ENCODE measurements at places on chromosomes 4 and X.

DNA sequence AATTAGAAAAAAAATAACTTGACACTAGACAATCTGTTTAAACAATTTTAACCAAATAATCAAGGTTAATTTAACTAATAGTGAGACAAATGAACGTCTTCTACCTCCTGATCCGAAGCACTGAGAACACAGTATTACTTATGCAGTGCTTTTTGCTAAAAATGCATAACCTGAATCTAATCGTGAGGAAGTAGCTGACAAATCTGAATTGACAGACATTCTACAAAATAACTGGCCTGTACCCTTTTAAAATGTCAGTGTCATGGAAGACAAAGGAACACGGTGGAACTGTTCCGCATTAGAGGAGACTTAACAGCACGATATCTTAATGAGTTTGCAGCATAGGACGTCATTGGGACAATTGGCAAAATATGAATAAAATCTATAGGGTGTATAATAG is 631.2 kb upstream of the ZFP42 start:
- no peak for DNase-seq

DNA sequence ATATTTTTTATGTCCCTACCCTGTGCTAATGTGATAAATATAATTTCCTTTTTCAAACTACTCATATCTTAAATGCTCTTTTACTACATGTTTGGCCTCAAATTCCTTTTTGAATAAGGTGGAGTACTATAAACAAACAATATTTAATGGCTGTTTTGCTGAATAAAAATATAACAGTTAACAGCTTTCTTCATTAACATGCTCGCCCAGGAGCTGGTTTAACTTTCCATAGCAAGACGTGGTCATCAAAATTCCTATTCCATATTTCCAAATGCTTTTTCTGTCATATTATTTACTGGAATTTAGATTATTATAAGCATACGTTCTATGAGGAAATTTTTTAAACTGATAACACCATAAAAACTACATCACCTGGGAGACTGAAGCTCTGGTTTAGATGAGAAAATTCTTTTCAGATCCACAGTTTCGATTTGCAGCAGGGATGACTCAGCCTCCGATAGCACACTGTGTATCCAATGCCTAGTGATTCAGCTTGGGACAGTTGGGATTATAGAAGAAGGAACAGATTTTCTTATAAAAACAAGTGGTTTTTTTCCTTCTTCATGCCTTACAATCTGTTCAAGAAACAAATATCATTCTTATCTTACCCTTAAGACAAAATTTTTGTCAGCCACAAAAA is 129.1 kb downstream of the FBXO8 start:
- DNase-seq: no peak

- DNase-seq: no peak
Measured at GRCh38 chr4:81272671-81273070, 57.6 kb upstream of the PRKG2 start.

DNA sequence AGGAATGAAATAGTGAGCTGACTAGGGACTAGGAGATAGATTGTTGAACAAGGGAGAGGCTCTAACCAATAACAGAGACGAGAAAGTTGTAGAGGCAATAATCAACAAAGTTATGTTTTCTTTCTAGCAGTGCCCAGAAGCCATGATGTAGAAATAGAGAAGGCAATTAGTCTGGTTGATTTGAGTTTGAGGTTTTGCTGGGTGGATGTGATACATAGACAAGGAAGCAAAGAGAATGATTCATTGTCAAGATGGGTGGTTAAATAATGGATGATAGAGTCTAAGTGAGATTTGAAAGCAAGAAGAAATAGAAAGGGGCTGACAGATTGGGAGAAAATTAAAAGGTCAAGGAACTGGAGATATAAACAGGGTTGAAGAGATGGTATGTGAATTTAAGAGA is 11.2 kb downstream of the RBM41 start:
- DNase-seq: no peak

GRCh38 chr4:2101346-2102044 is 42.4 kb downstream of the NAT8L start:
- DNase-seq: peak; percentile 85

- DNase-seq: peak; percentile 59
Measured at GRCh38 chr4:48375651-48376304, 34.4 kb downstream of the SLAIN2 start.
